ENCODE measurements at places on chromosomes 6 and 20.

- no peak for DNase-seq
Observed at GRCh38 chr6:167717455-167717854, 109.3 kb upstream of the AFDN start.

DNA sequence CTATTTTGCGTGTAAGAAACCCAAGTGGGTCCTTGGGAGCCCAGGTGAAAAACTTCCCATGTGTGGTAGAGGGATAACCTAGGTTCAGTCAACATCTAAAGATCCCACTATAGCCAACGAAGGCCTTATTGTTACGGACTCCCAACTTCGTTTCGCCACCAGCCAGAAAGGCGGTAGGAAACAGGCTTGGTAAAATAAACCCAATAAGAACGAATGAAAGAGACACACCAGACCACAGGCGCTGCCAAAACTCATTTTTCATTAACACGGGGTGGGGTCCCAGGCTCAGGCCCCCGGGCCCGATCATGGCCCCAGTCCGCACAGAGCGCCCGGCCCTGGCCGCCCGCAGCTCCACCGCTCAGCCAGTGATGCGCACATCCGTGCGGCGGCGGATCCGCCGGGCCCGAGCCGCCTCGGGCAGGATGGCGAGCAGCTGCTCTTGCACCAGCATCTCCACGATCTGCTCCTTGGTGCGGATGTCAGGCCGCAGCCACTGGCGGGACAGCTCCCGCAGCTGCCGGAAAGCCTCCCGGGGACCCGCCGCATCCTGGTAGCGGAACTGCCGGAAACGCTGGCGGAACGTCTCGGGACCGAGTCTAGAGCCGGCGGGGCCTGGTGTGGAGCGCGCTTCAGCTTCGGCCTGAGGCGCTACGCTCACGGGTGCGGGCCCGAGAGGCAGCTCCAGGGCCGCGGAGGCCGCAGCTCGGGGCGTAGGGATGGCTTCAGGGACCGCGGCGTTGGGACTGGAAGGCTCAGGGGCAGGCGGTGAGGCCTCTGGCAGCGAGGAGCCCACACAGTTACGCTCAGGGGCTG is 709 bp downstream of the SCAND1 start:
- peak; percentile 35 for DNase-seq

DNA sequence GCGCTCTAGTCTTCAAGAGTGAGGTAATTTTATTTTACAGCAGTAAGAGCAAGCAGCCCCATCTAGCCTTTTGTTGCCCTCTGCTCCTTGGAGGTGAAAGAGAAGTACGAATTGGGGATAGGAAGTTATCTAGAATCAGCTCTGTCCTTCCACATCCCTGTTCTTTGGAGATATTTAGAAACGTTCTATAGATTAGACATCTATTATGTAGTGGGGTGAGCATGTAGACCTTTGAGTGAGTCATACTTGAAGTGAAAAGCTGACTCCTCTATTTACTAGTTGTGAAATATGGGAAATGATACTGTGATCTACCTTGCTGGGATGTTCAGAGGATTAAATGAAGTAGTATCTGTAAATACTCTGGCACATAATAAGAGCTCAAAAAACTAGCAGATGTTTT is 36.0 kb upstream of the SLC35D3 start:
- no peak for DNase-seq

GRCh38 chr6:35287671-35288396 is 9.8 kb upstream of the DEF6 start:
- peak; percentile 6 for DNase-seq

GRCh38 chr6:6243846-6244245 is 76.6 kb downstream of the F13A1 start:
- DNase-seq, result no peak

- no peak for DNase-seq
Observed at GRCh38 chr6:38039502-38039901, 220.0 kb downstream of the ZFAND3 start.

DNA sequence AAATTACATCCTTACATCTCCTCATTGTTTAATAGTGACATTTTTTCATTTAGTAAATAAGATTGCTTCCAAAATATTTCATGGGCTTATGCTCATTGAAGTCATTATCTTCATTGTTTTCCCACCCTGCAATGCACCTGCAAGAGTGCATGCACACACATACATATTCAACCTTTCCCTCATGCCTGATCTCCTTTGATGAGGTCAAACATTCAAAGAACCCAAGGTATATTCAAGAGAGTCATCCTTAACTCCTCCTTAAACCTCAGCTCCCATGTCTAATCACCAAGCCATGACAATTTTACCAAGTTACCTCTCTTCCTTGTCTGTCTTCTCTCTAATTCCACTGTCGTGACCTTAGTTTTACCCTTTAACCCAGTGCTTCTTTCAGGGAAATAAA is 56.5 kb downstream of the HIVEP2 start:
- no peak for DNase-seq

- no peak for DNase-seq
Observed at GRCh38 chr6:21143645-21144044, 449.9 kb upstream of the SOX4 start.

DNA sequence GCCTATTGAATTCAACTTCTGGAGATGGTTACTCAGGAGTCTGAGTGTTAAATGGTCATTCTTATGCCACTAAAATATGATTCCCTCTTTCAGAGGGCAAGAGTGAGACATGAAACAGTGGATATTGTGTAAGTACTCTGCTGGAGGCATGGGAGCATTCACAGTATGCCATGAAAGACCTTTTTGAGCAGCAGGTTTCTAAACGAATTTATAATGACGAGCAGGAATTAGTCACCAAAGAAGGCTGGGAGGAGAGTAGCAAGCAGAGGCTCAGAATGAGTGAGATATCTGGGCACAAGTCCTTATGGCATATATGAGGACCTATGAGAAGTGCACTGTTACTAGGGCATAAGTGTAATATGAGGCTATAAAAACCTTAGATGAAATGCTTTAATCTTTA is 10.9 kb upstream of the MYB start:
- DNase-seq, result no peak

DNA sequence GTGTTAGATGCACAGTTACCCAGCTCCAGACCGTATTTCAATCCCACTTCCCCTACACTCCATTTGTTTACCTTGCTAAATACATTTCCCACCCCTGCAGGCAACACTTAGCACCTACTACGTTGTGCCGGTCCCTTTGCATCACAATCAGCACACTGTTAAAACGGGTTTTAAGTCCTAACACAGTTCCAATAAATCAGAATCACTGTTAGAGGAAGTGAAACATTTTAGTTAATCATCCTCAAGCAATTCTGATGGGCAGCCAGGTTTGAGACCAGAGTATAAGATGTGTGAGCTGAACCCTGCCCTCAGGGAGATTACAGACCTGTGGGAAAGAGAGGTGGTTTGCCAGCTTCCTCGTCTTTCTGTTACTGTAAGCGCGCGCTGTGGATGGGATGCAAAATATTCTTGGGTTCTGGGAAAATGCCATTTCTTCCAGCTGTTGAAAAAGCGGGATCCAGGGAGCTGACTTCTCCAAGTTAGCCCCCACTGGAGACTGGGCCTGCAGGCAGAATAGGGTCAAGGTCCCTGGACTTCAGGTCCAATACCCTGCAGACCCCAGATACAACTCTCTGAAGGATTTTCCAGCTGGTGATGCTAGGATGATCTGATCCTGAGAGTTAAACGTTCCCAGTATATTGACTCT is 3.1 kb downstream of the ZCCHC3 start:
- no peak for DNase-seq

DNA sequence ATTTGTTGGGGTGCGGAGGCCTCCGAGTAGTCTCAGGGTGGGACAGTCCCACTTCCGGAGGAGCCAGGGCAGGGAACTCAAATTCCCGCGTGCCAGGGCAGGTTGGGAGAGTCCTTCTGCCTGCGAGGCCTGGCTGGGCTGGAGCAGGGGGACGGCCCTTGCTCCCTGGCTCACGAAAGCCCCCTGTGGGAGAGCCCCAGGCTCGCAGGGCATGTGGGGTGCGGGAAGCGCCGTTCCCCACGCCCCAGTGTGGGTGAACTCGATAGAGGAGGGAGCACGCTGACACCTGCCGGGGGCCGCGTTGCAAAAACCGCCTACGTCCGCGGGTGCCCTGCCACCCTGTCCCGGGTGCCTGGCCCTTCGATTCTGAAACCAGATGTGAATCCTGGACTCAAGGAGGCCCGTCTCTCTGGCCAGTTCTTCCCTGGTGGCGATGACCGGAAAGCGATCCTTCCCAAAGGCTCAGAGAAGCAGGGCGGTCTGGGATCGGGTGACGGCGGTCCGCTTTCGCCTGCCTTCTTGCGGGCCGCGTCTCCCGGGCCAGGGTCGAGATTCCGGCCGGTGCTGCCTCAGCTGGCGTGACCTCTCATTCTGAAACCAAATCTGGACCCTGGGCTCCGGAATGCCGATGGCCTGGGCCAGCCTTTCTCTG is 1846.5 kb upstream of the DEFB115 start:
- no peak for DNase-seq

GRCh38 chr6:11747021-11747420 is 31.6 kb downstream of the ADTRP start:
- DNase-seq, result no peak

DNA sequence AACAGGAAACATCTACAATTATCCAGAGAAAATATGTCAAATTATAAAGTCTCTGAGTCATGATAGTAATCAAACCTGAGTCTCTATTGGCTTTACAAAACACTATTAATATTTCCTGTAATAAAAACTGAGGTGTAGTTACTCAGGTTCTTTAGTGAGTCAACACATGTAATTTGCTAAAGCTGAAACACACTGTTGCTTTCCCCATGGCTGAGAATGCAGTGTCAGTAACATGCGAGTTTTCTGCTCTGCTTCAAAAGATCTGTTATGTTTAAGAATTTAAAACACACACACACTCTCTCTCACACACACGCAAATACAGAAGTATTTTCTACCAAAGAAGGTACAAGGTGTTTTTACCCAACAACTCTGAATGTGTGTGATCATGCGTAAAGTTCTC is 38.6 kb downstream of the ATXN1 start:
- DNase-seq, result no peak

DNA sequence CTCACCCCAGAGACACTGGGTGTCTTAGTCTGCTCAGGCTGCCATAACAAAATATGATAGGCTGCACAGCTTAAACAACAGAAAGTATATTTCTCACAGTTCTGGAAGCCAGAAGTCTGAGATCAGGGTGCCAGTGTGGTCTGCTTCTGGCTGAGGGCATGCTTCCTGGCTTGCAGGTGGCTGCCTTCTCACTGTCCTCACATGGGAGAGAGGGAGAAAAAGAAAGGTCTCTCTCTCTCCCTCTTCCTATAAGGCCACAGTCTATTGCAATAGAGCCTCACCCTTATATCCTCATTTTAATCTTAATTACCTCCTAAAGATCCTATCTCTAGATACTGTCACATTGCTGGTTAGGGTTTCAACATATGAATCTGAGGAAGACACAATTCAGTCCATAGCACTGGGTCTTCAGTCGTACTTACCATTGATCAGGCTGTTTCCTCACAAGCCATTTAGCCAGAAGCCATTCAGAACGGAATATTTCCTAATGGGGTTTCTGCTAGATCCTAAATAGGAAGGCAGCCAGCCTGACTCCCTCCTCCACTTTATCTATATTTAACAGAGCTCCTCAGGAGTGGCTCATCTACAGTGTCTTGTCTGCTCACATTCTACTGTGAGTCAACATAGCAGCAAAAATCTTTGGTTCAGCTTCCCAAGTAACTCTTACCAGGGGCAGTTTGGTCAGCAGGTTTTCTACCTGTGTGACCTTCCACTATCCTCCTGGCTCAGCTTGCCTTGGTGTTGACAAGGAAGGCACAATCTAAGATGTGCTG is 42.2 kb downstream of the CD164 start:
- DNase-seq, result no peak

DNA sequence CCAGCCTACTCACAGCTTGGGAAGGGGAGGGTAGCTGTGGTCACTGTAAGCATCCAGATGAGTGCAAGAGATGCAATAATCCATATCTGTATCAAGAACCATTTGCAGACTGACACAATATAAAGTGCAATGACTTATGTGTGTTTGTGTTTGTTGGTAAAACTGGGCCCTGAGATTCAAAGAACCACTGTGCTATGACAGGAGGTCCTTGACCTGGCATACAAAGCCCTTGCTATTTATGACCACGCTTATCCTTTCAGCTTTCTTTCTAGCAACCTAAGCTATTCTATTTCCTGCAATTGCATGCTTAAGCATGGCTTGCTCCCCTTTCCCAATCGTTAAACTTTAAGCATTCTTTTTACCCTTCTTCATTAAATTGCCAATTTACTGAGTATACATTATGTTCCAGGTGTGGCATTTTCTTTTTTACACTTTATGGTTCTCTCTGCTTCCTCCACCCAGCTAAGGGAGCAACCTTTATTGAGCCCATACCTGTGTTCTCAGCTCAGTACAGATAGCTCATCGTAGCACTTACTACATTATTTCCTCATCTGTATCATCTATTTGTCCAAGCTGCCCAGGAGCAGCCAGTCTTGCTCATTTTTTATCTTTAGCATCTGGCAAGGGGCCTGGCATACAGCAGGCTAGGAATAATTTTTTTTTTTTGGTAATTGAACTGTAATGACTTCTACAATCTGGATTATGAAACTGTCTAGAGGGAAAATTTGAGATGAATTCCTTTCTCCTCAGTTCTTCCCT is 3.5 kb downstream of the MCUR1 start:
- DNase-seq, result no peak
